ENCODE measurements at places on chromosomes 6 and 20.

DNA sequence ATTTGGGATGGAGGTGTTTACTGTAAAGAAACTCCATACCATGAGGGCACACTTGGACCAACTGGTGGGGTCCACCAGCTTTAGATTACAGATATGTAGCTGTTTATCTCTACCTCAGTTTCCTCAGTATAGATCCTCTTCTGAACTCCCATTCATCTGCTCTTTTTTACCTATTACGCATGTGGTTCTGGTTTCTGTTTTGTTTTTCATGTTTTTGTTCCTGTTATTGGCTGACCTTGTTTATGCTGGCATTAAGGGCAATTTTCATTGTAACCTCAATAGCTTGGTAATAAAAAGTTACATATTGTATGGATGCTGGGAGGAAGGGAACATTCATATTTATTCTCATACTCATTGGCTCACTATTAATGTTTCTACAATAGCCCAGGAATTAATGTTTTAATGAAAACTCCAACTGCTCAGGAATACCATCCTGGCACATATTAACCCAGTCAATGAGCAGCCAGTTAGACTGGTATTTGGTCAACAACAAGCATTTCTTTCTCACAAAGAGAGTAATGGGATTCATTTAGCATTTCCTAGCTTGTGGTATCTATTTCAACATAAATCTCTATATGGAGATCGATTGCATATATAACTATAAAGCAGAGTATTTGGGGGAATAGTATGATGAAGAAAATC lies 83.8 kb upstream of the FAM184A start:
- no peak for DNase-seq

- DNase-seq, result no peak
These were observed 183.7 kb downstream of the CD109 start for GRCh38 chr6:73879501-73880293.

DNA sequence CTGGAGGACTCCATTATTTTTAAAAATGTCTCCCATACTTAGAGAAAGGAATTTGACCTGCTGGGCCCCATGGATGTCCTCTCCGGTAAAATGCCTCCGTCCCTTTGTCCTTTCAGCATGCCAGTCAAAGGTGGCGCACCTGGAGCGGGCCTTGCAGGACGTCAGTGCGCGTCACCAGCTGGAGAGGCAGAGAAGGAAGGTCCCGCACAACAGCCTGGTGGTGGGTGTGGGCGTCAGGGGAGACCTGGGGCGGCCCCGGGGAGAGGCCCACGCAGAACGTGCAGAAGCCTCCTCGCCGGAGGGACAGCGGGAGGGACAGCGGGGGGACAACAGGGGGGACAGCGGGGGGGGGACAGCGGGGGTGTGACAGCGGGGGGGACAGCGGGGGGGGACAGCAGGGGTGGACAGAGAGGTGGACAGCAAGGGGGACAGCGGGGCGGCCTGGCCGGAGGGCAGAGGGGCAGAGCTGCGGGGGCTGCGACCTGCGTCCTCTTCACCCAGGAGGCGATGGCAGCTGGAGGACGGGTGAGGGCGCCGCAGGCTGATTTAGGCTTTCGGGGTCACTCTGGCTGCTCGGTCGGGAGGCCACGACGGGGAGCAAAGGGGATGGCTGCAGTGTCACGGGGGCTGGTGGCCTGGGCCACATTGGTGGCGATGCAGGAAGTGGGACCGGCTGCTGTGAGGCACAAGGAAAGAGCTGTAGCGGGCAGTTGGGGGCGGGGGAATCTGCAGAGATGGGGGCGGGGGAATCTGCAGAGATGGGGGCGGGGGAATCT lies 859 bp upstream of the KIF25 start:
- DNase-seq, result no peak

- DNase-seq, result no peak
These were observed 24.5 kb downstream of the TXNDC5 start for GRCh38 chr6:7886132-7886531.

DNA sequence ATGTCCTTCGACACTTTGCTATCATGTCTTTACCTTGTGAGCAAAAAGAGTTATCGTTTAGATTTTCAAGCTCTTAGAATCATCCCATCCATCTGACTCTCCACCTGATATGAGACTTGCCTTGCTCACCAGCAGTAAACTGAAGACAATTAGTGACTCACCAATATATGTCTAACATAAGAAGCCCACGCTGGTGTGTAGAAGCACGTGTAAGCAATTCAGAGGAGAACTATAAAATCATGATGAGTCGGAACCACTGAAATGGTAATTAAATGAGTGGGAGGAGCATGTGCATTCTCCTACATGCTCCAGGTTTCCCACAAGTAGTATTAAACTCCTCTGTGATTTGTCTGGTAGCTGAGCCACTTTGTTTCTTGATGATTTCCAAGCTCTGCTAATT lies 181.6 kb upstream of the RNF217 start:
- peak; percentile 2 for DNase-seq

- no peak for DNase-seq
These were observed 171.5 kb upstream of the AKIRIN2 start for GRCh38 chr6:87873556-87873955.

- peak; percentile 51 for DNase-seq
These were observed 109.5 kb upstream of the CLDN20 start for GRCh38 chr6:155154158-155154830.

DNA sequence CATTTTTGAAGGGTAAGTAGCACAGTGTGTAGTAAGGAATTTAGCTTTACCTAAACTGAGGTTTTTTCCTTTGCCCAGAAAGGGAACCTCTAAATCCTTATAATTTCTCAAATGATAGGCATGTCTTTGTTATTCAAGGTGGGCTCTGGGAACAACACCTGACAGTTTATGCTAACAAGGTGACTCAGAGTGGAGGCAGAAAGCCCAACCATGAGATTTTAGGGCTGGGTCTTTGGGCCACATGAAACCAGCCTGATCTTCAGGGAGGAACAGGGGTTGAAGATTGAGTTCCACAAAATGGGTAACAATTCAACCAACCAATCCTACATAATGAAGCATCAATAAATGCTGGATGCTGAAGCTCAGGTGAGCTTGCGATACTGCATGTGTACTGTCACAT lies 46.6 kb downstream of the PRSS35 start:
- DNase-seq, result no peak

GRCh38 chr6:135002974-135003703 lies 51.5 kb downstream of the HBS1L start:
- DNase-seq, result no peak

DNA sequence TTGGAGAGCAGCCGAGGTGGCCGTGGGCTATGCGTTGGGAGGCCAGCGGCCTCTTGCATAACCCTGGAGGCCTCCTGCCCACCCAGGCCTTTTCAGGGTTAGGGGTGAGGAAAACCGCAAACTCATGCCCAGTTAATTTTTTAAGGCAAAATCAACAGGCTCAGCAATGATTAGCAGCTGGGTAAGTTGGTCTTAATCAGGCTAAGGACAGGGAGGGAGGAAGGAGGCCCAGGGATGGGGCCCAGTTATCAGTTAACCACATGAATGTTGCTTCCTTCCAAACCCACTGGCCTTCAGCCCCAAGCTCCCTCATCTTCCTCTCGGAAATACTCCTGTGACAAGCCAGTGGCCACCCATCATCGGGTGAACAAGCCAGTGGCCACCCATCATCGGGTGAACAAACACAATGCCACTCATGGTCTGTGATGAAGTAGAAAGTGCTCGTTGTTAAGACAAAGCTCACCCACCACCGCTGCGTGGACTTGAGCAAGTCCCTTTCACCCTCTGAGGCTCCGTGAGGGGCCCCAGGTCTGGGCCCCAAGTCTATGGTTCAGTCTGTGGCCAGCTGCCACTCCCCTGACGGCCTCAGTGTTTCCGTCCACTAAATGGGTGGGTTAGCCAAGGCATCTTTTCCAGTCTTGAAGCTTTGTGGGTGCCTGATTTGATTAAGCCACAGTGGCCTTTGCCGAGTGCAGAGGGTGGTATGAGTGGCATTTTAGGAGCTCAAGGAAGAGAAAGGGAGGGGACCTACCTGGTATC lies 39.4 kb downstream of the HNF4A start:
- no peak for DNase-seq

DNA sequence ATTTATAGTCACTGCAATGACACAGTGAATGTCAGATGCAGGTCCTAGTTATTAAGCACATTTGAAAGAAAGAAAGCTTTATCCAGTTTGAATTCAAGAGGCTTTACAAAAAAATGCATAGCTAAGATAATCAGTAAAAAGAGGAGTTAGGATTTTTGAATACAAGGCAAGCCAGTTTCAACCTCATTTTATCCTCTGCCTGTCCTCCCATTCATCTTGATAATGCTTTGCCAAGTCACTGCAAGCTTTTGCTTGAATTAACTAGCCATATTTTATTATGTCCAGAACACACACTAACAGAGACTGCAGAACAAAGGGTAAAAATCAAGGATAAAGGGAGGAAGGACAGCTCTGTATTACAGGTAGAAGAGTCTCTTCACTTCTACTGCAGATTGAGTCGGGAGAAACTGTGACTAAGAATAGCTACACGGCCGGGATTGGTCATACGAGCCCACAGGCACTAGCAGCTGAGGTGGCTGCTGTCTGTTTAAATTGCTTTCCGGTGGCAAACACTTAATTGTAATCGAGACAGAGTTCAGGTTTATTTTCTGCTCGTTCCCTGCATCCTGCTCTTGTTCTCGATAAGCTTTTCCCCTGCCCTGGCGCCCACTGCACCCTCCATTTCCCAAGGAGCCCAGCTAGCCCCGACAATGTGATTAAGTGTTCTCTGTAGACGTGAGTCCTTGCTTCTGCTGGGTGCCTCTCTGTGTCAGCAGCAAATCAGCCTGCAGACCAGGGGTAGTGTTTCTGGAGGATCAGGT lies 30.5 kb upstream of the AKAP12 start:
- peak; percentile 39 for DNase-seq

GRCh38 chr20:10190456-10190855 lies 28.2 kb upstream of the SNAP25 start:
- DNase-seq, result no peak

DNA sequence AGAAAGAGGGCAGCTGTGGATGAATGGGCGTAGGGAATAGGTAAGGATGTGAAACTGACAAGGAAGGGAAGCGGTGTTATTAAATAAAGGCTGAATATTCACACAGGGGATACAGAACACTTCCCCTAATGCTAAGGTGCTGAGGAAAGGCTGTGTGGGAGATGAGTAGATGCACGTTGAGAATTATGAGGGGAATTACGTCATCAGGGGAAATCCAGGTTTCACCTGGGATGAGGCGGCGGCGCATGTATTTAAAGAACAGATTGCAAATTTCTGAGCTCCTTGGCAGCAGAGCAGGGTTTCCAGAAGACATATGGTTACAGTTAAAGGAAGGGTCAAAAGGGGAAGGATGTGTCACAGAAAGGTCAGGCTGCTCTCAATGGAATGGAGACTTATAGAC lies 28.7 kb upstream of the EDN1 start:
- no peak for DNase-seq

GRCh38 chr20:42441864-42442331 lies 747.8 kb downstream of the PTPRT start:
- no peak for DNase-seq

- no peak for DNase-seq
These were observed 1302.8 kb upstream of the EYS start for GRCh38 chr6:67009818-67010217.

- DNase-seq, result peak; percentile 83
These were observed 5.1 kb downstream of the DIDO1 start for GRCh38 chr20:62921119-62921687.

DNA sequence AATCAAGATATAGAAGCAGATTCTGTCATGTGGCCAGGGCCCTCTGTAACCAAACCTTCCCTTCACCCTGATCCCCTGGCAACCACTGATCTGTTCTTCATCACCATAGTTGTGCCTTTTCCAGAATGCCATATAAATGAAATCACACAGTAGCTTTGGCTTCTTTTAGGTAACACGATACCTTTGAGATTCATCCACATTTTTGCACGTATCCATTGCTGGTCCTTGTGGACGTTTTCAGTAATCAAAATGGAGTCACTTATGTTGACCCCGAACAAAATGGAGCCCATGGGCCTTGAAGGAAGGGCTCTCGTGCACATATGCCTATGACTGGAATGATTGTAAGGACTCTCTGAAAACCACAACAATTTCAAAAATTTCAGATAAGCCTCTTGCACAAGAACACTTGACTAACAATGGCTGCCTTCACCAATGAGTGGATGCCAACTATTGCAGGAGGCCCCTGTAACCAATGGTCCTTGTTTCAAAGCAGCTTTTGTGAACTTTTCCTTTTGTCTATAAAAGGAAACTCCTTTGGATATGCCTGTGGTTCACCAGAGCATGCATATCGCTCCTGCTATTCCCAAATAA lies 84.3 kb upstream of the RALY start:
- peak; percentile 84 for DNase-seq

DNA sequence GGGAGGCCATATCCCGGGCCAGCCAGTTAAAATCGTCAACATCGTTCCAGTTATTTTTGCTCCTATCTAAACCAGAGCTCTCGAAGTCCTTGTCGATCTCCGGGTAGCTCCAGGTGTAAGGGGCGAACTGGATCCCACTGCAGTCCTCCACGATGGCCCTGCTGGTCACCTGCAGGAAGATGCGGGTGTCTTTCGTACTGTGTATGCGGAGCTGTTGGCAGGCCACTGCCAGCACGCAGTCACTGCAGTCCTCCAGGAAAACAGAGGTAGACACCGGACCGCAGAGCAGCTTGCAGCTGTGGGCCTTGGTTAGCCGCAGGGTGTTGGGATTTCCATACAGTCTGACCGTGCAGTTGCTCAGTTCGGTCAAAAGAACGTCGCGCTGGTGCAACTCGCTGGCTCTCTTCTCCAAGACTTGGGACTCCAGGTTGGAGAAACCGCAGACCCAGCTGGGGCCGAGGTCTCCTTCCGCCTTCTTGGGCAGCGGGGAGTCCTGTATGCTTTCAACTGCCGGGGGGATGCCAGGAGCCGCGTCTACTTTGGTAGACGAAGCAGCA lies 742 bp downstream of the TBCC start:
- DNase-seq, result no peak

GRCh38 chr6:37776566-37776965 lies 43.0 kb upstream of the ZFAND3 start:
- no peak for DNase-seq

DNA sequence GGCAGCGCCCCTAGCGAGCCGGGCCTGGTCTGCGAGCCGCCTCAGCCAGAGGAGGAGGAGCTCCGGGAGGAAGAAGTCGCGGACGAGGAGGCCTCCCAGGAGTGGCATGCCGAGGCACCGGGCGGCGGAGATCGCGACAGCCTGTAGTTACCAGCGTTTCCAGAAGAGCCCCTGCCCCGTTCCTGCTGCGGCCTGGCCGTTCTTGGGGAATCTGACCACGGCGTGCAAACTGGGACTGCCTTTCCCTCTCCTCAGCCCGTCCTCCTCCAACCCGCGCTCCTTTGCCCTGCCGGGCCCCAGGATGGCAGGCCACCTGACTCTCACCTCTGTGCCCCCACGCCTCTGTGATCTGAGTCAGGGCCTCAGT lies 802 bp downstream of the HDGFL1 start:
- no peak for DNase-seq

GRCh38 chr20:50306478-50307423 lies 116.1 kb downstream of the CEBPB start:
- DNase-seq, result no peak

DNA sequence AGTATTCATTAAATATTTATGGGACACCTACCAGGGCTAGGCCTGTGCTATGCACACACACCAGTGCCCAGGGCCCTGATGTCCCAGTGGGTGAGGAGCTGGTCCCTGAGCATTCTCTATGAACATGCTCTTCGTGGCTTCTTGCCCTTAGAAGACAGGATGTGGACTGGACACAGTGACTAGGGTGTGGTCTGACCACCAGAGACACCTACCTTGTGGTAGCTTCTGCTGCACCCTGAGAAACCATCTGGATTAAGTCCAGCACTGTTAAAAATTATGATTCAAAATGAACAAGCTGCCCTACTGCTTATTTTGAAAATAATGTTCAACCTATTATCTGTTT lies 112.9 kb upstream of the RPS6KA2 start:
- DNase-seq, result no peak

Measured in HTR-8/SVneo (cell line).